ENCODE measurements at places on chromosomes 1 and 21.

DNA sequence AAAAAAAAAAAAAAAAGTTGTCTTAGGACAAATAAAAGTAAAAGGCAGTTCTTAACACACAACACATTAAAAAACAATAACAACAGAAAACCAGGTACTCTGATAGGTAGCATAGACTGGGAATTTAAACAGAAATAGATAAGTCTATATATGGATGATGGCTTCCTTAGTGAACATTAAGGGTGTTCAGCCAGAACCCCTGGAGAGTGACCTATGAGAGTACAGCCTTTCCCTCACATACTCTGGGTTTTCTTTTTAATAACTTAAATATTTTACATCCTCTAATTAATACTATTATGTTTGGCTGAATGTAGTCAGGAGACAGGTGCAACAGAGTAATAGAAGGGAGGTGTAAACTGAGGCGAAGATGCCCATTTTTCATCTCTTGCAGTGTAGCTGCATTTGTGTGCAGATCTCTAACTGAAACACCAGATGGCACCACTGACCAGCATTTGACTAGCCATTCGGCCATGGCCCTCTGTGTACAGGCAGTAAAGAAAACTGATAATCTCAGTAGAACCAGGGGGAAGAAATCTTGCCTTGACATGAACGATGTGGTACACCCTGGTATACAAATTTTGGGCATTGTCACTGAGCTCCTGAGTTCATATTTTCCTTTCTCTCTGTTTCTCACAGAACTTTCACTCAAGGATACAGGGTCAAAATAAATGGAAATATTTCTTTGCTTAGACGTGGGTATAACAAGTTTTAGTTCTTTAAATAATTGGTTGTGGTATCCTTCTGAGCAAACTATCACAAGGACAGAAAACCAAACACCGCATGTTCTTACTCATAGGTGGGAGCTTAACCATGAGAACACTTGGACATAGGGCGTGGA is 7.6 kb downstream of the TTF2 start:
- peak; percentile 85 for DNase-seq

- DNase-seq: peak; percentile 39
Observed at GRCh38 chr1:61446531-61446991, 278.4 kb downstream of the TM2D1 start.

GRCh38 chr1:41101076-41101475 is 79.6 kb upstream of the SLFNL1 start:
- no peak for DNase-seq

- DNase-seq: peak; percentile 88
Observed at GRCh38 chr1:161020509-161021164, at the start of gene F11R. Gene F11R (minus strand): TSS chr1:161021152. CDS start chr1:161021073, 79 bp downstream.

DNA sequence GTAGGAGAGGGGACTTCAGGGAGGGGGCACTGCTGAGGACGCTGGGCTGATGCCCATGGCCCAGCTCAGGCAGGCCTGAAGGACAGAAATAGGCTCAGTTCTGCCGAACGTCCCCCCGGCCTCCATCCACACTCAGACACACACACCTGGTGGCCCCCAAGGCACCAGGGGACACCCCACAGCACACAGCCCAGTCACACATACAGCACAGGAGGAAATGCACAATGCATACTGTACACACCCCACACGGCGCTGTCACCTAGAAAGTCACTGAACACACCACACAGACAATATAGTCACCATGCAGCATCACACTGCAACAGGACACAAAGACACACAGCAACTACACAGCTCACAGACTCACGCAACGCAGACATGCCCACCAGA is 562 bp downstream of the SYTL1 start:
- peak; percentile 54 for DNase-seq

- DNase-seq: no peak
Observed at GRCh38 chr1:230123280-230124185, 56.5 kb downstream of the GALNT2 start.

- DNase-seq: no peak
Observed at GRCh38 chr1:200373811-200374231, 36.0 kb downstream of the ZNF281 start.

GRCh38 chr1:209335178-209335577 is 248.3 kb upstream of the CAMK1G start:
- peak; percentile 28 for DNase-seq

DNA sequence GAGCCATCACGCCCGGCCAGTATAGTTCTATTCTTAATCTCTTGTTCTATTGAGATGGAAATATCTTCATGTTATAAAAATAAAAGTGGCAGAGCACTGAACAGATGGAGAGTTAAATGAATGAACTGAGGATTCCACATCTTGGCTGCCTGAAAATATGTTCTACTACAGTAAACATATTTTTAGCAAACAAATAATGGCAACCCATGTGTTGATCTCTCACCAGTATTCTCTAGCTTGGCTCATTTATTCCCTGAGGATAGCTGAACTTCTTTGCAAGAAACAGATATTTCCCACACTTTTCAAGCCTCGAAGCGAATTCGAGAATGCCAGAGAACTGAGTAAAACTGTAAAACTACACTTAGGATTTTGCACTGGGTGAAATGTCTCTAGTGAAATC is 58.9 kb downstream of the DIRAS3 start:
- DNase-seq: no peak

GRCh38 chr1:7557301-7557891 is 213.7 kb upstream of the VAMP3 start:
- no peak for DNase-seq

DNA sequence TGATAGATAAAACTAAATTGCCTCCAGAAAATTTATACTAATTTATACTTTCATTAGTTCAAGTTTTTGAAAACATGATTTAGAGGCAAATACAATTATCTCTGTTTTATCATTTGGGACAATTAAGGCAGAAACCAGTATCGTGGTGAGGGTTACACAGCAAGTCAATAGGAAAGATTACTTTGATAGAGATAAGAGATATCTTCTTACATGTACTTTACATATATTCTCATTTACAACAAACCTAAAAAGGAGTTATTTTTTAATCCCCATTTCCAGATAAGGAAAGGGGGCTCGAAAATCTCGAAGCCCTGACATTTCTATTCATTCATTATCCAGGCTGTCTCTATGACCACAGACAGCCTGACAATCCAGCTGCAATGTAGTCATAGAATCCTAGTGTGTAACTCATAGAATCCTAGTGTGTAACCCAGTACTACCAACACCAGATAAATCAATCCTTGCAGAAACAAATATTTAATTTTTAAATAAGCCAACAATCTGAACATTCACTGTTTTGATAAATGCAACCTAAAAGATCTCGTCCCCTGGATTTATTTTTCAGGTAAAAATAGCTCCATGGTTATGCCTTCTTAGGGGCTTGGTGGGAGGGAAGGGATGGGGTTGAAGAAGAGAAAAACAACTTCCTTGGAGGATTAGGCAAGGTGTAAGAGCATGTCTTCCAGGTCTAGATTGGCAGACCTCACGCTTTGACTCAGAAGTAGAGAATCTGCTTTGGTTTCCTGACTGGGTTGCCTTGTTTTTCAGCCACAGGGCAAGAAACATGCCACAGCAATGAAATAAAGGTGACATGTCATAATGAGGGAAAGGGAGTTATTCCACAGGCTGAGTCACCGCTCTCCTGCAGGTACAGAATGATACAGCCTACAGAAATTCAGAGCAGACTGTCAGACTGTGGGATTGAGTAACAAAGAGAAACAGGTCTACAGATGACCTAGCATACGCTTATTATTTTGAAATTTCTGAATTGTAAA is 45.6 kb downstream of the IRF2BP2 start:
- DNase-seq: peak; percentile 72

GRCh38 chr1:221206076-221206475 is 326.8 kb downstream of the HLX start:
- no peak for DNase-seq

DNA sequence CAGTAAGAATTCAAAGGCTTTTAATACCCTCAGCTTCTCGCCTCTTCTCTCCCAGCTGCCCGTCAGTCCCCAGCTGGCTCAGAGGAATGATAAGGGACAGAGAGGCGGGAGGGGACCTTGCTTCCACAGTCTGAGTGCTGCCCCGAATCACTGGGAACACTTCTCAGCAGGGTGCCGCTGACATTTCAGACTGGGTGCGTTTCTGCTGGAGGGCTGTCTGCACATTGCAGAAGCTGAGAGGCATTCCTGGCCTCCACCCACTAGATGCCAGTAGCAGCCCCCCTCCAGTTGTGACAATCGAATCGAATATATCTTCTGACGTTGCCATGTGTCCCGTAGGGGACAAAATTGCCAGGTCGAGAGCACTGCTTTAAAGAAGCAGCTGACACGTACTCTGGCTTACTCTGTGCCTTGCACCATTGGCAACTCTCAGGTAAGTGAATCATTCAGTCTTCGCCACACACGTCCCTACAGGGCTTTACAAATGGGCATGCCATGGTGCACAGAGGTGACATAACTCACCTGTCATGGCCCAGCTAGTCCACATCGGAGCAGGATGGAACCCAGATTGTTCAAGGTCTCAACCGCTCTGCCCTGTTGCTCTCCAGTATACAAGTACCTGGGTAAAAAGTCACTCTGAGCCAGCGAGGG is 23.9 kb downstream of the CTNNBIP1 start:
- no peak for DNase-seq

DNA sequence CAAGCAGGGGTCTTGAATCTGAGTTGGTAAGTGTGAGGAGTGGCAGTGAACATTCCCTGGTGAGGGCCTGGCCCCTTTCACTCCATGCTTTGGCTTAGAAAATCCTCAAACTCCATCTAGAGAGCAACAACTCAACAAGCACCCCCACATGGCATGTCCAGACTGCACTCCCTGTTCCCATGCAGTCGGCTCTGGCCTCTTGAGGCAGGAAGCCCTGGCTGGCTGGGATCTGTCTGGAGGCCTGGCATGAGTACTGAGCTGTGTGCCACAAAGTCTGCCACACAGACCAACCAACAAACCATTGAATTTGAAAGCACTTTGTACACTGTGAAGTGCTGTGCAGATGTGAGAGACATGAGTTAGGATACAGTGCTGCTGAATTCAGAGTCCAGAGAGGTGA is 25.2 kb downstream of the COA7 start:
- DNase-seq: no peak

GRCh38 chr1:192160196-192160595 is 1.9 kb downstream of the RGS18 start:
- no peak for DNase-seq

- no peak for DNase-seq
Observed at GRCh38 chr21:41668051-41668541, 98.8 kb downstream of the RIPK4 start.

DNA sequence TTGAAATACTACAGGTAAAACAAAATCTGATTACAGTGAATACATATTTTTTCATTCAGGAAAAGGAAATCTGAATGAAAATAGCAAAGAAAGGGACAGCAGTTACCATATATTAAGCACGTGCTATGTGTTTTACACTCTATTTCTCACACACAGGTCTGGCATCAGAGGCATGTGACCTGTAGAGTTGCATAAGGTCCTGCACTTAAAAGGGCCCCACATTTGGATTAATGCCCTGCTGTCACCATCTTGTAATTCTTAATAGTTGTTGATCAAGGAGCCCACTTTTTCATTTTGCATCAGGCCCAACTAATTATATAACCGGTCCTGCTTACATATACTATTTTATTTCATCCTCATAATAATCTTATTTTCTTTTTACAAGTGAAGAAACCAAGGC is 125.8 kb downstream of the LRRC40 start:
- no peak for DNase-seq

GRCh38 chr1:155048449-155049334 is 2.4 kb upstream of the ADAM15 start:
- no peak for DNase-seq

DNA sequence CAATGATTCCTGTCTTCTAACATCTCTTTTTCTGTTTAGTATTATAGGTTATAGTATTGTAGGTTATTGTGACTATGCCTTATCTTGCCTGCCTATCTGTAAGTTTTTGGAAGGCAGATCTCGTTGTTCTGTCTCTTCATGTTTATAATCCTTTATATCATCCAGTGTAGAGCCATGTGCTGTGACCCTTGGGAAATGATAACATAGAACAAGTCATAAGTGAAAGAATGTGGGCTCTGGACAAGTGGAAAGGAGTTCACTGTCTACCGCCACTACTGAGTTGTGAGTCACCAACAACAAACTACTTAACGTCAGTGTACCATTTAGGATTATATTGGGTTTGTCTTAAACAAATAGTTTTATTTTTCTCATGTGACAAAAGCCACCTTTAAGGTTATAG is 139.3 kb downstream of the LYPLAL1 start:
- DNase-seq: no peak

GRCh38 chr1:41242342-41243078 is 404 bp upstream of the SCMH1 start:
- DNase-seq: no peak

DNA sequence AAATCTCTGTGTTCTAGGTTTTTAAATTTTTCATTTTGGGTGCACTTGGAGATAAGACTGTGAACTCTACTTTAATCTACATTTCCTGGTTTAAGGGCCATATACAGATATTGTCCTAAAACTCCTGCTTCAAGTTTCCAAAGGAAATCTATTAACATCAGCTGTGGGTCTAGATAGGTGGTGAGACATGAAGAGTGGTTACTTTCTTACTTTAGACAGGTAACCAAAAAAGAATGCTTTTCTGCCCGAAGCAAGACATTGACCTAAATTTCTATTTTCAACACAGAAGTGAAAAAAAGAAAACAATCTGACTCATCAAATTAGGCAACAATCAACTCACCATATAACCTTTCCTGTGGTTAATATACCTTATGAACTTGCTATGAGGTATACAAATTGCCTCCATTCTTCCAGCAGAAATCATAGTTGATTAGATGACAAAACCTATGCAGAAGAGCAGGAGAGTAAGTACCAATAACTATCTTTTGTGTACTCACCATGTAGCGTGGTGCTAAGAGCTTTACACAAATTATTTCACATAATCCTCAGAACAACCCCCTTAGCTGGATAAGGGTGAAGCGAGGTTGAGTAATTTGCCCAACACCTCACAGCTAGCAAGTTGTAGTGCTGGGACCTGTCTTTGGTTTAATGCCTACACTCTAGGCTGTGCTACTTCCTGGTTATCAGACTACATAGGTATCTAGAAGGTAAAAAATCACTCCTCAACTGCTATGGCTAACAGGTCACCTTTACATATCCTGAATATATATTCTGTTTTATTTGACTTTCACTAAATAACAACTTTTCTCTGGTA is 23.4 kb upstream of the PTPN14 start:
- DNase-seq: no peak

DNA sequence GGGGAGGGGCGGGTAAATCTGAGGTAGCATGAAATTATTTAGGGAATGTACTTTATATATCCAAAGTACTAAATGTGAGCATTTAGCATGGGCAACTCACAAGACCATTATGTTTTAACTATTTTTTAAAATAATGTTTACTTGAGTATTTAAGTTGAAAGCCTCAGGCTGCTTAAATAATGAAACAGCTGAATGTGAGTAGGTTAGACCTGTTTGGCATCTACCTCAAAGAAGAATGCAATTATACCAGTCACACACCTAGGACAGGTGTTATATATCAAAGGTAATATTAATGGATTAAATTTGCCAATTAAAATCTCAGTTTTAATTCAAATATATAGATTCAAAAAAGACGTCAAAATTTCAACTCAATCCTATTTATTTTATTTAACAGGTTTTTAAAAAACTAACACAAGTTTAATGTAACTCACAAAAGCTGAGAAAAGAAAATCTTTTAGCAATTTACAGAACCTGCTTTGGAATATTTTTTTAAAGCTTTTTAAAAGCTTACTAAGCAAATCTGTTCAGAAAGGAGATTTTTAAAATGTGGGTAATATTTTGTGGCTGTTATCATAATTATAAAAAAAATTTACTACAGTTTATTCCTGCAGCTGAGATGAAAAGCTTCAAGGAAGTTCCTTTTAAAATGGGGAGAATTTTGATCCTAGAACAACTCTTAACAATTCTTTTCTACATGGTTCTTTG is 104.6 kb upstream of the LBR start:
- DNase-seq: peak; percentile 37
